ENCODE measurements at places on chromosomes 3 and 15.

DNA sequence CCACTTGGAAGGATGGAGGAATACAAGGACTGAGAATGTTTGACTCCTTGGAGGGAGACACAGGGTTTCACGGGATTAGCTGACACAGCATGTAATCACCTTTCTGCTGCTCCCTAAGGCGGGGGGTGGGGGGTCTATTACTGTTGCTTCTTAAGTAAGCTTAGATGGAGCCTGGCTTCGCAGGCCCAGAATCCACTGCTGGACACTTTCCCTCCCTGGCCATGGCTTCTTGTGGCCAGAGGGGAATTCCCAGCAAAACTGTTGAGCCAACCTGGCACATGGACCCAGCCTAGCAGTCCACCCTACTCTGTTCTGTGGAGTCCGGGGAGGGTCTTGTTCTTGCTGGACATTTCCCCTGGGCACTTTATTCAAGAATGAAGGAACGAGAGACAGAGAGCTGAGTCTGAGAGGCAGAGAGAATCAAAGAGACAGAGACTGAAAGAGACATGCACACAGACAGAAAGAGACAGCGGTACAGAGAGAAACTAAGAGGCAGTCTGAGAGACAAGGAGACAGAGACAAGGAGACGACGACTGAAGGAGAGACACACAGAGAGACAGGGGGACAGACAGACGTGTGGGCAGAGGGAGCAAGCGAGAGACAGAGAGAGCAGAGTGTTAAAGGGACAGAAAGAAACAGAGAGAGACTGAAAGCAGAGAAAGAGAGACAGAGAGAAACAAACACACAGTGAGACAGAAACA lies 55.6 kb upstream of the DLG1 start:
- no peak for DNase-seq

- DNase-seq, result peak; percentile 73
These were observed 50.0 kb upstream of the TBC1D23 start for GRCh38 chr3:100210772-100211135.

DNA sequence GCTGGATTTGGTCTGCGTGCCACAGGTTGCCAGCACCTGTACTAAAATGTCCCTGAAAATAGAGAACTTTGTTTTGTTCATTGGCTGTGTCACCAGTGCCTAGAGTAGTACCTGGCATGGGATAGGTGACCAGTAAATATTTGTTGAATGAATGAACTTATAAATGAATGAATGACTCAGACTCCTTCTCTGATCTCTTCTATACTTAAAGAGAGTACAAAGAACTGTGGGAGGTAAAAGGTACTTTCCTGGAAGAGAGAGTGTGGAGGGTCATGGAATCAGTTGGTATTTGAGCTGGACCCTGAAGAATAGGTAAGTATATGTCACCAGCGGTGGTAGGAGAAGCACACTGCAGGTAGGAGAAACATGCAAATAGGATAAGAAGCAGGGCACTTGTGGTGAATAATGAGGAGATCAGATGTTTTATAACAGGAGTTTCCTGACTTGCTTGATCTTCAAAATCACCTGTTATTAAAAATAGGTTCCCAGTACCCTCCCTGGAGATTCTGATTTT lies 149.4 kb downstream of the LPP start:
- DNase-seq, result no peak

DNA sequence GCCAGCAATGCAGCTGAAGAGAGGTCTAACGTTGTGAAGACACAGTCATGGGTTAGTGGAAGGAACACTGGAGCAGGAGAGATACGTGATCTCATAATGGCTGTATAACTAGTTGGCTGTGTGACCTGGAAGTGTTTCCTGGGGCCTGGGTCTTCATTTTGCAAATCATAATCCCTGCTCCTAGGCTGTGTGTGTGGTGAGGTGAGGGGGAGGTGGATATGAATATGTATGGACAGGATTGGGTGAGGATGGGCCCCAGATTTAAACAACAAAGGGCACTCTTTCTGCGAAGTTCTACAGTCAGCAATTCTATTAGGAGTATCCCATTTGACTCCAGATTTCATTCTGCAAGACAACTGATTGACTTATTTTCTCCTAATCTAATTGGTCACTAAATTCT lies 41.3 kb downstream of the ANKRD28 start:
- DNase-seq, result no peak

DNA sequence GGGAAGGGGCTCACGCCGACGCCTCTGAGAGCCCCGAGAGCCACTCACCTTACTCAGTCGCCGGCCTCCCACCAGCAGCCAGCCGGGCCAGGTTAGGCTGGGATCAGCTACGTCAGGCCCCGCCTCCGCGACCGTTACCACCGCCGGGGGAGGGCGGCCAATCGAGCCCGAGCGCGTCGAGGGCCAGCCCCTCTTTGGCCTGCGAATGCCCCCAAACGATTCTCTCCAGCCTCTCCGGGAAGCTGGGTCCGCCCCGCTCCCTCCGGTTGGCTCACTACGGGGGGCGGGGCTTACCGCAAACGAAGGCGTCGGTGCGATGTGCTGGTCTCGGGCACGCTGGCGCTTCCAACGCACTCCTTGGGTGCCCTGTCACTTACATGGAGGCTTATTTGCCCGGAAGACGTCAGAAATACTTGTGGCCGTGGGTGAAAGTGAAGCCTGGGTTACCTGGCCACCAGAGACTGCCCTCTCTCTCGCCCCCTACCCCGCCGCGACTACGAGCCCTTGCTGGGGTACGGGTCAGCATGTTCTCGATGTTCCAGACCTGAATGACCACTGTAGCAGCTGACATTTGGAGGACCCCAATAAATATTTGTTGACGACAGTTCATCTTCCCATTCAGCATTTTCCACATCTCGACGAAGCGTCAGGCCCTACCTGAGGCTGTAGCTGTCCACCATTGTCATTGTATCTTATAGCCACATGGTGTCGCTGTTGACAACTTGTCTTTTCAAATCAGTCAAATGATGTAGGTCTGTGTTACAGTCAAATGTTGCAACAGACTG lies at the start of gene CEP70:
Gene CEP70, minus strand, starts transcription at position 111 of the 785 bp plus-strand sequence. CDS start 21,333 bp downstream, outside the sequence.
- peak; percentile 91 for DNase-seq

DNA sequence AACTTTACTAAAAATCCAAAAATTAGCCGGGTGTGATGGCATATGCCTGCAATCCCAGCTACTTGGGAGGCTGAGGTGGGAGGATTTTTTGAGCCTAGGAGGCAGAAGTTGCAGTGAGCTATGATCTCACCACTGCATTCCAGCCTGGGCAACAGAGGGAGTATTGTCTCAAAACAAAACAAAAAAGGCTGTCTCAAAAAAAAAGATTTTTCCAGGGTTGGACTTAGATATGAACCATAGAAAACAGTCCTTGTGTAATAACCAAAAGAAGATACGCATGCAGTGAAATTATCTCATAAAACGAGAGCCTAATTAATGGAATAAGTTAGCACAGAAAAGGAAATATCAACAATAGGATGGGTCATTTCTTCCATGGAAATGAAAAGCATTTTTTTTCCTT lies 320.4 kb upstream of the RASGRP1 start:
- no peak for DNase-seq

GRCh38 chr15:58146749-58147148 lies 8.6 kb downstream of the AQP9 start:
- DNase-seq, result no peak

DNA sequence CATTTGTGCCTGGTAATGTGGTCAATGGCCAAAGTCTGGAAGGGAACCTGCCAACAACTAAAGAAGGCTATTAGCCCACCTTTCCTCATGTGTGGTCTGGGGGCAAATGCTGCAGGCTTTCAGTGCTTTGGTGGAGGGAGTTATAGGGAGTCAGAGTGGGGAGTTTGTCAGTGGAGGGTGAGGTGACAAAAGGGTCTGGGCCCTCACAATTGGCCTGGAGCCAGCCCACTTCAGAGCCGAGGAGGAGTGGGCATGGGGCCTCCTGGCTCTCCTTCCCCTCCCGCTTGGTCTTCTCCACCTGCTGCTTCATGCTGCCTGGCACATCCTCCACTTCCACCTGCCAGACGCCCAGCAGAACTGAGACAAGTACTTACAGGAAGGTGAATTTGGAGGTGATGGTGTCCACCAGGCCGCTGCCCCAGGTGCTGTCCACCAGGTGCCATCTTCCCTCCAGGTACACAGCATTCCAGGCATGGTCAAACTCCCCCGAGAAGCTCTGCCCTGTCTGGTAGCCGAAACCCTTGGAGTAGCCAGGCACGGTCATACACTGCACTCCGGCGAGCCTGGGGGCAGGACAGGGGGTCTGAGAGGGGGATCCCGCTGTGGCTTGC lies 40.9 kb downstream of the KY start:
- no peak for DNase-seq

- no peak for DNase-seq
These were observed 359.7 kb upstream of the ROPN1 start for GRCh38 chr3:124351430-124352148.

Measured in CD4-positive, alpha-beta memory T cell (primary cell).